T-helper 1 cell (primary cell): ENCODE measurements at places on chromosomes 7 and 10.

DNA sequence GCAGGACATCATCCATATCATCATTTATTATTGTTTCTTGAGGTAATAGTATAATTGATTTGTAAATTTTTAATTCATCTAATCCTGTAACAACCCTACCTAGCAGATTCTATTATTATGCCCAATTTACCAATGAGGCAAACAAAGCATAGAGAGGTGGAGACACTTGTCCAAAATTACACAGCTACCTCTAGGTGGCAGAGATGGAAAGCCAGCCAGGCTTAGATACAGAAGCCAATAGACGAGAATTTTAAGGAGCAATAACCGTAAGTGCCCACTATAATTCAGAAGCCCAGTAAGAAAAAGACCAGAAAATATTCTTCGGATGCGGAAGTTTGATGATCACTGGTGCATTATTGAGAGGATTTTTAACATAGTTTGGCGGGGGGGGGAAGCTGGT lies 54.0 kb downstream of the ANK3 start:
- DNase-seq, result no peak

DNA sequence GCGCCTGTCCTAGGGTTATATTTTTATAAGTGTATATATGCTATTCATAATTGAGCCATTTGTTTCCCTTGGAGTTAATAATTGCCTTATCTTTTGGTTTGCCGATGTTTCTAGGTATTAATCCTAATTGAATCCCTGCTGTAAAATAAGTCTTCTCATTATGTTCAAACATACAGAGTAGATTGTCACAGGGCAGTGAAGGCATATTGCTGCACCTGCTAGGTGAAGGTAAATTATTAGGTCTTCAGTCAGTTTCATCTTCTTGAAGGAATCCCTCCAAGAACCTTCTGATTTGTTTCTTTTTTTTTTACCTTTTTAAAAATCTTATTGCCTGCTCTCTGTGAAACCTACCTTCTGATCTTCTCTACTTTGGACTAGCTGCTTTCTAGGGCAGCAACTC lies 17.9 kb upstream of the AGFG2 start:
- DNase-seq, result no peak

GRCh38 chr7:19463581-19463980 lies 245.3 kb downstream of the POLR1F start:
- no peak for DNase-seq

DNA sequence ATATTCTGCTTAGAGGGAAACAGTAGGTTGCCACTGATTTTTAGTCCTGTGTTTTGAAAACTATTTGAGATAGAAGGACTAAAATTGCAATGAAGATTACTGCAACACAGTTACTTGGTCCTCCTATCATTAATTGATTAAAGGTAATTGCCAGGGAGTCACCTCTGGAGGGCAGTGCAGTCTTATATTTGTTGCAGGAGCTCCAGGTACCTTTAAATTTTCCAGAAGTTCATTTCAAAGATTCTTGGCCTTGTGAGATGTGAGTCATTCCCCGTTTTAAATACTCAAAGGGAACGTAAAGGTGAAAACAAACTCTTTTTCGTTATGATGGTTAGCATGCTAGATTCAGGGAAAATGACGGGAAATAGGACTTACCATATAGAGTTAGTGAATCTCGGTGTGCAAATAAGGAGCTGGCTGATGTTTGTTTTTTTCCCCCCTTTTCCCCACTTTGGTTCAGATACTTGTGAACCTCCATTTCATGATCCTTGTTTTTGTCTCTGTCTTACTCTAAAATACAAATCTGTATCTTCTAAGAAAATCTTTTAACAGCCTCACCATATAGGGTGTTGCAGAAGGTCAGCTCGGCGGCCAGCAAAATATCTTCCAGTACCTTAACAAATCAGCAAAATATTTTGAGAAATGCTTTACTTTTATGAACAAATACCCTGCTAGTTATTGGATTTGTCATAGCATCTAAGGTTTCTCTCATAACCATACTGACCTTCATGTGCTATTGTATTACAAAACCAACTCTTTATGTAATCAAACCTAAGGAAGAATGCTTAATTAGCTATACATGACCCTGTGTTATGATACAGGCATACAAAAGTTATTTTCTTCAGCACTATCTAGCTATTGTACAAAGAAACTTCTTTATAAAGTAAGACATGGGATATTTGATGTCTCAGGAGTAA lies 143.0 kb upstream of the HDAC9 start:
- DNase-seq, result no peak

DNA sequence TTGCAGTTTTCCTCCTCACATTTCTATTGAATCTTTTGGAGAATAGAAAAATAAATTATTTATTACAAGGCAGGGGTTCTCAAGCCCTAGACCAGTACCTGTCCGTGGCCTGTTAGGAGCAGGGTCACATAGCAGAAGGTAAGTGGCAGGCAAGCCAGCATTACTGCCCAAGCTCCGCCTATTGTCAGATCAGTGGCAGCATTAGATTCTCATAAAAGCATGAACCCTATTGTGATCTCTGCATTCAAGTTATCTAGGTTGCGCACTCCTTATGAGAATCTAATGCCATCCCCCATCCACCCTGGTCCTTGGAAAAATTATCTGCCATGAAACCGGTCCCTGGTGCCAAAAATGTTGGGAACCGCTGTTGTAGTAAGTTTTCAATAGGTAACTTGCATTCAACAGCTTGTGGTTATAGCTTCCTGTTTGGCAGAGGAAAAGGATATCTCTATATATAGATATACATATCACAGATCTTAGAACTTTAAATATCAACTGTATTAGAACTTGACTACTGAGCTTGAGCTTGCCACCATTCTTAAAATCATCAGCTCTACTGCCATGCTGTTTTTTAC lies 165.1 kb downstream of the AHR start:
- no peak for DNase-seq

DNA sequence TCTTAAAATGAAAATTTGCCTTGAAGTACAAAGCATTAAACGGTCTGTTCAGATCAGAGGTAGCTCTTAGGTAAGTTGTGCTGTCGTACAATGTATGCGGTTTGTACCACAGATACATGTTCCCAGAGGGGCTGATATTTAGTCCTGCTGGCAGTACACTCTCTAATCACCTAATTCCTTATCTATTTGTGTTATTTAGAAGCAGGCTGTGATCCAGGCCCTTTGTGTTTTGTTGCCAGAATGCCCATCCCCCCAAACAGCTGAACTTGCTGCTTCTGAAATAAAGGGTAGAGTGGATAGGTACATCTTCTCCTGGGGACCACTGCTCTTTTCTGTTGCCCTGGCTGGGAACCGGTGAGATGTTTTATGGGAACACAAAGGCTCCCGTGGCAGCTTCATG lies 84.5 kb downstream of the SND1 start:
- DNase-seq, result no peak

DNA sequence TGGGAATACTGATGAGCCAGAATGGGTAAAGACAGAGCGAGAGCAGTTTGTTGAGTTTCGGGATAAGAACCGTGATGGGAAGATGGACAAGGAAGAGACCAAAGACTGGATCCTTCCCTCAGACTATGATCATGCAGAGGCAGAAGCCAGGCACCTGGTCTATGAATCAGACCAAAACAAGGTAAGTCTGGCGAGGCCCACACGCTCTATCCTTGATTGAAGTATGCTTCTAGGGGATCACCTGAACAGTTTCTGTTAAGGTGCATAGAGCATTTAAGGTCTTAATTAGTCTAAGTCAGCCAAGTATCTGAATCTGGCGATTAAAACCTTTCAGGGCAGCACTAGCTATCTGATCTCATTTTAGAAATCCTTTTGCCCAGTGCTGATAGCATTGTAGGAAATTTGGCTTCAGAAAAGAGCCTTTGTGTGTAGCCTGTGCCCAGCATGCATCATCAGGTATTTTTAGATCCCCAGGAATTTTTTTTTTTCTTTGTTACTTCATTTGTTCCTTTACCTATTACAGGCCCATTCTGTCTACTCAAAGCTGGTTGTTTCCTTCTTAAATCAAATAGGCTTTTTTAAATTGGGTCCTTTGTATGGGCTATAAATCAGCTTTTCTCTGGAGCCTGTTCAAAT lies 8.0 kb downstream of the OPN1SW start:
- DNase-seq, result no peak

DNA sequence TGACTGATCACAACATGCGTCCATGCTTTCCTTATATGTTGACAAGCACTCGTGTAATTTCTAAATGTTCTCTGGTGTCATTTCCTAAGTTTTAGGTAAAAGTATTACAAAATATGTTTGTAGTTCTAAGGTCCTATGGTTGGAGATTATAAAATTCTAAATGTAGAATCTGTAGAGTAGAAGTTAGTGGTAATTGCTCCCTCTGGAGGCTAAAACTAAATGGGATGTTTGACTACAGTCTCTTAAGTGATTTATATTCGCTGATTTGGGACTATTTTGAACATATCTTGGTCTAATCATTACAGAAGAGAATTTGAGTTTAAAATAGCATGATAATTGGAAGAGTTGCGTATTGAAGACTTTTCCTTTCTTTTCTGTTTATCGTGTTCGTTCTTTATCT lies 74.1 kb downstream of the ZMYND11 start:
- no peak for DNase-seq

GRCh38 chr10:77289790-77290189 lies 347.8 kb downstream of the KCNMA1 start:
- DNase-seq, result no peak

- DNase-seq, result no peak
Observed at GRCh38 chr10:101066896-101067355, 5.1 kb downstream of the KAZALD1 start.

DNA sequence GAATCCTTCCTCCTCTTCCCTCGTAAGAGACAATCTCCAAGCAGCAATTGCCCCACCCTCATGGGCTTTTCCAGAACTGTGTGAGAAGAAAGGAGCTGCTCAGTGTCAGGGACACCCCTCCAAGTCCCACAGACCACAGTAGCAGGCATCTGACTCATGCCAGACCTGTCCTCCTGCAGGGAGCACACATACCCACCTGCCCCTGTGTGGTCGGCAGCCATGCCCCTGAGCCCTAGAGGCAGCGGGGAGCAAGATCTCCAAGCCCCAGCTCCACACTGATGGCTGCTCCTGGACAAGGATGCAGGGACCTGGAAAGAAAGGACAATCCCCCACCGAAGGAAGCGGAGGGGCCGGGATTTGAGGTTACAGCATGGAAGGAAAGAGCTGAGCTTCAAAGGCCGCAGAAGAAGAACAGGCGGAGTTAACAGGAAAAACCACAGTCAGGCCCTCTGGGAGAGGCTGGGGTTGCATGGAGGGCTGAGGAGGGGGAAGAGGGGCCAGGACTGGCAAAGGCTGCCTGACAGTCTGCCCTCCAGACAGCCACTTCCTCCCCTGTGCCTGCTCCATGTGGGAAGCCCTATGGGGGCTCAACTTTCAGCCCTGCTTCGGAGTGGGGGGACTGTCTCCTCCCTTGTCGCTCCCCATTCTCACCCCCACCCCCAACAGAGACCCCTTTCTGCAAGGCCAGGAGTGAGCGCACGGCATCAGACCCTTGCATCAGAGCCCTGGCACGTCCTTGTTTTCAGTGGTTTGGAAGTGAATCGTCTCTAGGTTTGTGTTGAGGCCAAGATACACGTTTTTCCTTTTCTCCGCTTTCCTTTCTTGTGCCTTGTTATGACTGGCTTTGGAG lies 46.8 kb downstream of the ASB13 start:
- DNase-seq, result no peak

DNA sequence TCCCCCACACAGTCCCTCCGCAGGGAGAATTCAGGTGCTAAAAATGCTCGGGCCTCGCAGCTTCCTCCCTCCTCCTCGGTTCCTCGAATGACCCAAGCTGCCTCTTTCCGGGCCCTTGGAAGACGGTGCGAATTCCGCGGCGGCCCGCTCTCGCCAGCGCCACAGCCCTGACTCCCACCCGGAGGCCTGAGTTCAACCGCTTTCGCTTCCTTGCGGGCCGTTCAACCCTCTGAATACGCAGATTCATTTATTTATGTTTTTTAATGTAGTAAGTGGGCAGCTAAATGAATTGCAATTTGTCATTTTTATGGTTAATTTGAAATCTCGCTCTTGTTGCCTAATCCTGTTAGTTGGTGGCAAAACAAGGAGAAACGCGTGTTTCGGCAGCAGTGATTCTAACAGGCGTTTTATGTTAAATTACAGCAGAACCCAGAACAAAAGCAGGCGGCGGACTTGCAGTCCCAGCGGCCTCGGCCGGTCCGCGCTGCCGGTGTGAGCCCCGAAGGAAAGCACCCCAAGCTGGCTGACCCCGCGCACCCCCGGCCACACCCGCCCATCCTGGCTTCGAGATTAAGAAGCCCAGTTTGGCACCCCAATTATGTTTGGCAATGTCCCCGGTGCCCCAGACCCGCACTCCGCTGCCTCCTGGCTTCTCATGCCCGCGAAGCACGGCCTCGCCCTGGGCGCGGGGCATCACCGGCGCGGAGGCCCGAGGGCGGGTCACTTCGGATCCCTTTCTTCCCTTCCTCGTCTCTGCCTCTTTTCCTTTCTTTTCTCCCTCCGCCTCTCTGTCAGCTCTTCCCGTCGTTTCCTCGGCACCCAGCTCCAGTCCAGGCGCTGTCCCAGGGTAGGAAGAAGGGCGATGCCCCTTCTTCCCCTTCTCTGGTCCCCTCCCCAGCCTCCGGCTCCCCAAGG lies 75.9 kb downstream of the INSIG1 start:
- no peak for DNase-seq

GRCh38 chr10:109417803-109418202 lies 505.5 kb downstream of the XPNPEP1 start:
- no peak for DNase-seq

GRCh38 chr7:47940088-47941013 lies 7.9 kb downstream of the PKD1L1 start:
- DNase-seq, result no peak

DNA sequence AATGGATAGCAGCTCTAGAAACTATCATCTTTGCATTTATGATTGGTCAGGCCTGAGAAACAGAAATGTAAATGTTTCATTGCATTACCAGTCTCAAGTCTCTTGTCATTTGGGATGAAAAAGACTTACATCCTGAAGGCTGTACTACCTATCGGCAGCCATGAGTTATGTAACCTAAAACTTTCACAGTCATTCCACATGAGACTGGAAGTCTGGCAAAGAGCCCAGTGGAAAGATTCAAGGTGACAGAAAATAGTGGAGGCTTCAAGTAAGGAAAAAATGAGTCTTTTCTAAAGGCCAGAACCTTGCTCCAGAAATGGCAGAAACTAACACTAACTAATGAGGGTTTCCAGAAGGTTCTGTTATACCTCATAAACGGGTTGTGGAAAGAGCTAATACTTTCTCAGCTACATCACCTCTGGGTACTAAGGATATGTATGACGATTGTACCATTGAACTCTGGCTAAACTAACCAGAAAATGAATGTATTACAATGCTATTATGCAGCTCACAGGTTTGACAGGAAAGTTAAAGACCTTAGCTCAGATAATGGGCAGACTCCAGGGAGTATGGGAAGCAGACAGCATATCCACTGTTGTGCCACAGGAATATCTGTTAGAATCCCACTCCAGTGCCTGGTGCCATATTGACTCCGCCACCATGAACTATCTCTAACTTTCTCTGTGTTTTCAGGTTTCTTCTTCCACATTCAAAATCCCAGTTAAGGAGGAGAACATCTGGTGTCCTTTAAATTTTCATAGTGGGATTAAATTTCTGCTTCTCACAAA lies 41.7 kb upstream of the DYNC1I1 start:
- DNase-seq, result no peak

- no peak for DNase-seq
Observed at GRCh38 chr10:9035355-9035754, 980.9 kb downstream of the GATA3 start.

- no peak for DNase-seq
Observed at GRCh38 chr7:596819-597182, 77.2 kb upstream of the PDGFA start.

- DNase-seq, result no peak
Observed at GRCh38 chr7:100378114-100378755, 4.9 kb downstream of the PILRA start.
